Neuronal stem cell (in vitro differentiated cells): ENCODE measurements at places on chromosomes 2 and 18.

- H3K27ac ChIP-seq = no peak overlapping the region
- no peak overlapping the region for H3K4me3 ChIP-seq
- no peak for DNase-seq
- no peaks in the 10 kb centered on the region for H3K27me3 ChIP-seq
- H3K4me1 ChIP-seq = peaks cover under 1% of the 10 kb centered on the region
- H3K36me3 ChIP-seq = no peaks in the 10 kb centered on the region
These were observed 160.8 kb downstream of the COL6A3 start for GRCh38 chr2:237253046-237253702.

- no peaks in the 10 kb centered on the region for H3K27me3 ChIP-seq
- no peak overlapping the region for H3K27ac ChIP-seq
These were observed 54.8 kb upstream of the DOCK10 start for GRCh38 chr2:225097035-225097434.

DNA sequence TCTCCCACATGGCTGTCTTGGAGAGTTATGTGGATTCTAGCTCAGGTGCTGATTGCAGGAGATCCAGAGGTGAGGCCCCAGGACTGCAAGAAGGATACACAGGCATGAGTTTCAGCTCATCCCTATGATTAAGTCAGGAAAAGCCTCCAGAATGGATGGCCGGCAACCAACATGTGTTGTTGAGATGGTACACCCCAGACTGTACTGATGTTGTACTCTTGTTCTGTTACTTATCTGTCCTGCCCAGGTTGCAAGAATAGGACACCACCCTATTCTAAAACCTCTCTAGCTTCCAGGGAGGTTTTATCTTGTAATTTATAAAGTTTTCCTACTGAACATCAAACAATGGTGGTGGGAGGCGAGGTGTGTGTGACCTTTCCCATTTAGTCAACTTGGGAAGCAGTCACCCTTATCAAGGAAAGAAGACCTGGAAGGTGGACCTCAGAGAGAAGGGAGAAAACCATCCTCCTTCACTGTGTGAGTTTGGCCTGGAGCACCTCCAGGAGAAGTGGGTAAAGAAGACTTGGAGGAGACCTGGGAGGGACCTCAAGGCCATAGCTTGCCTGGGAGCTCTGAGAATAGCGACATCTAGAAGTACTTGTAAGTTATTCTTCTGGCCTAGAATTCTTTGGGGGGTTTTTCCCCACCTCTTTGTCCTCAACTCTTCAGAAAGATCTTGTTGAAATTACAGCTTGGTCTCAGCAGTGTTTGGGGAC, 8.6 kb downstream of the FAM124B start:
- H3K36me3 ChIP-seq = no peaks in the 10 kb centered on the region
- no peaks in the 10 kb centered on the region for H3K27me3 ChIP-seq
- no peaks in the 10 kb centered on the region for H3K4me1 ChIP-seq
- H3K4me3 ChIP-seq = no peak overlapping the region

DNA sequence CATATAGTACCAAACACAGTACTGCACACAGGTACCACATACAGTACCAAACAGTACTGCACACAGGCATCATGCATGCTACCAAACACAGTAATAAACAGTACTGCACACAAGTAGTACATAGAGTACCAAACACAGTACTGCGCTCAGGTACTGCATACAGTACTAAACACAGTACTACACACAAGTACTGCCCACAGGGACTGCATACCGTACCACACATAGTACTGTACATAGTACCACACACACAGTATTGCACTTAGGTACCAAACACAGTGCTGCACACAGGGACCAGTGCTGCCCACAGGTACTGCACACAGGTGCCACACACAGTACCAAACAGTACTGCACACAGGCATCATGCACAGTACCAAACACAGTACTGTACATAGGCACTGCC, 74.9 kb downstream of the ZNF236 start:
- no peaks in the 10 kb centered on the region for H3K27me3 ChIP-seq
- no peaks in the 10 kb centered on the region for H3K4me1 ChIP-seq
- DNase-seq = no peak
- no peak overlapping the region for H3K27ac ChIP-seq
- H3K36me3 ChIP-seq = peaks cover 81% of the 10 kb centered on the region

DNA sequence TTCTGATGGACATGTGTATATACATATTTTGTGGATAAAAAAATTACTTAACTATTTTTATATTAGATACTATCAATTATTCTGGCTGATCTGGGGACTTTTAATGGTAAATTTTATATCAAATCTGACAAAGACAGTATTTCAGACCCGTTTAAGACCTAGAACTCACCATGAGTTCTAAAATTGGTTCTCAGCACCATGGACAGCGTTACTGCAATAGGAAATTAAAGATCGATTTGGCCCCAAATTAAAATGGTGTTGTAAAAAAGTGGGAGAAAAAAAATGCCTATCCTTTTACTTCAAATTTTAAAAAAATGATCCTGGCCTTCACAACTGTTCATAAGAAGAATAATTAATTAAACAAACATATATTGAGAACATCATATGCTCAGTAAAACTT, 919 bp upstream of the SCN2A start:
- peak; percentile 38 for DNase-seq
- no peaks in the 10 kb centered on the region for H3K4me1 ChIP-seq
- H3K27ac ChIP-seq = no peak overlapping the region
- peaks cover 4% of the 10 kb centered on the region for H3K27me3 ChIP-seq
- H3K4me3 ChIP-seq = no peak overlapping the region

DNA sequence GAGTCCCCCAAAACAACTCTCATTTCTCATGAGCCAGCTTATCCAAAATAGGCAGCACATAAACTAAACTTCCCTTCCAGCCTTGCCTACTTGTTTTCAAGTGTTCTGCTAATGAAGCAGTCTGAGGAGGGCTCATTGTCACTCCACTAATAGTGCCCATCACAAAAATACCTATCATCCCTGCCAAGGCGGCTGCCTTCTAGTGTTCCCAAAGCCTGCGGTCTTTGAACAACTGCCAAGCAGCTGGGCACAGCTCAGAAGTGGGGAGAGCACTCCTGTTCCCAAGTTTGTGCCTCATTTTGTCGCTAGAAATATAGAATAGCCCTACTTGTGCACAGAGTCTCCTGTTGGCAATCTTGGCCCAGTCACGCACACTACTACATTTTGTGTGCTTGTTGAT, 50.3 kb downstream of the DTNA start:
- no peaks in the 10 kb centered on the region for H3K36me3 ChIP-seq
- no peaks in the 10 kb centered on the region for H3K4me1 ChIP-seq
- no peak for DNase-seq
- H3K27me3 ChIP-seq = no peaks in the 10 kb centered on the region
- no peak overlapping the region for H3K27ac ChIP-seq

DNA sequence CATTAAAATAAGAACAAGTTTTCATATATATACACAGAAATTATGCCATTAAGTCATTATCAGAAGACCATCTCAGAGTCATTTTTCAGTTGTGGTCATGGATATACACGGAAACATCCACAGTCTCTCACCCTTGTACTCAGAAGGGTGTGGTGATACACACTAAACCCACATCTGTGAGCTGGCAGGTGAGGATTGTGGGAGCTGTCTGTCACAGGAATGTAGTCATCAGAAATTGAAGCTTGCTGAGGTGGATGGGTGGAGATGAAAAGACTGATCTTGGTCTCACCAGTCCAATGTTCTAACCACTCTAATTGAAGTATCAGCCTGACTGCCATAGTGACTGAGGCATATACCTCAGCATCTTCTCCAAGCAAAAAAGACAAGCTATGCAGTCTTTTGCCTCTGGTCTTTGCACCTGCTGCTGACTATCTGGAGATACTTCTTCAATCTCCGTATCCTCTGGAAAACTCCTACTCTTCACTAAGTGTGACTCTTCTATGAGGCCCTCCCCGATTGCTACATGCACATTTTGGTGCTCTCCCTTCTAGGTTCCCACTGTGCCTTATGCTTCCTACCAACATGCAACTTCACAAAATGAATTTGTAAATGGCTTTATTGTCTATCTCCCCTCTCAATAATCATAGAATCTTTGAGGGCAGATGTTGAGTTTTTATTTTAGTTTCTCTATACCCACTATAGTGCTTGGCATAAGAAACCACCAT, 232.8 kb downstream of the DYM start:
- no peak for DNase-seq
- H3K27me3 ChIP-seq = no peaks in the 10 kb centered on the region

- H3K27me3 ChIP-seq = no peaks in the 10 kb centered on the region
- no peak overlapping the region for H3K27ac ChIP-seq
These were observed 413.2 kb upstream of the SLC14A2 start for GRCh38 chr18:45202061-45202460.

DNA sequence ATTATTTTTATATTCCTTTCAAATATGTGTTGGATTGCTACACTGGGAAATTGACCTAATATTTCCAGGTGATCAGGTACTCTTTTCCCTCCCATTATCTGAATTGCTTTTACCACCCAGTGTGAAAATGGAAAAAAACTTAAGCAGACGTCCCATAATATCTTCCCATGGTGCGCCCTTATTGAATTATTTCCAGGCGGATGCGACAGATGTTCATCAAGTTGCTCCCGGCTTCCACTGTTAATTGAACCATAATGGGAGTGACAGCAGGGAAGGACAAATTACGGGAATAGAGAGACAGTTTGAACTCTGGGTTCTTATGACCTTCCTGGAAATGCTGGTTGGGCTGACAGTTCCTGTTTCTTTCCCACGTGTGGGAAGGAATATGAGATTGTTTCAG, 93.3 kb downstream of the THSD7B start:
- H3K36me3 ChIP-seq = no peaks in the 10 kb centered on the region
- no peaks in the 10 kb centered on the region for H3K4me1 ChIP-seq
- no peak overlapping the region for H3K4me3 ChIP-seq
- H3K27me3 ChIP-seq = no peaks in the 10 kb centered on the region
- no peak for DNase-seq

DNA sequence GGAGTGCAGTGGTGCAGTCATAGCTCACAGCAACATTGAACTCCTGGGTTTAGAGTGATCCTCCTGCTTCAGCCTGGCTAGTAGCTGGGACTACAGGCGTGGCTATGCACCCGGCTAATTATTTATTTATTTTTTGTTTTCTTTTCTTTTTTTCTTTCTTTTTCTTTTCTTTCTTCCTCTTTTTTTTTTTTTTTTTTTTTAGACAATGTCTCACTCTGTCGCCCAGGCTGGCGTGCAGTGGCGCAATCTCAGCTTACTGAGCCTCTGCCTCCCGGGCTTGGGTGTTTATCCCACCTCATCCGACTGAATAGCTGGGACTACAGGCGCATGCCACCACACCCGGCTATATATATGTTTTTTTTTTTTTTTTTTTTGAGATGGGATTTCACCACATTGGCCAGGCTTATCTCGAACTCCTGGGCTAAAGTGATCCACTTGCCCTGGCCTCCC, 1.4 kb upstream of the ANXA4 start:
- H3K27me3 ChIP-seq = peaks cover 12% of the 10 kb centered on the region
- no peaks in the 10 kb centered on the region for H3K36me3 ChIP-seq
- DNase-seq = no peak
- H3K4me3 ChIP-seq = no peak overlapping the region
- H3K27ac ChIP-seq = no peak overlapping the region

DNA sequence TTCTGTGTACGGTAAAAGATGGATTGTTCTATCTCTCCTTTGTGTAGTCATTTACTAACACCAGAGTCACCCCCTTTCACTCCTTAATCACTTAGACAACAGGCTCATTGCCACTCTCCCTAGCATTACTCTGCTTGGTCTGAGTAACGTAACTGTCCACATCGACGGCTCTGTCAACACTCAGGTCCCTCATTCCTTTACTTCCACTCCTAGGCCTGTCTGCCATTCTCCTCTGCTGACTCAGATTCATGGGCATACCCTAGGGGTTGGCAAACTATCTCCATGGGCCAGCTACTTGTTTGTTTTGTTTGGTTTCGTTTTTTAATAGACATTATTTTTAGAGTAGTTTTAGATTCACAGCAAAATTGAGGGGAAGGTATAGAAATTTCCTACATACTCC, 243.9 kb downstream of the NR4A2 start:
- H3K27me3 ChIP-seq = no peaks in the 10 kb centered on the region
- H3K27ac ChIP-seq = no peak overlapping the region
- no peaks in the 10 kb centered on the region for H3K36me3 ChIP-seq
- no peak overlapping the region for H3K4me3 ChIP-seq

DNA sequence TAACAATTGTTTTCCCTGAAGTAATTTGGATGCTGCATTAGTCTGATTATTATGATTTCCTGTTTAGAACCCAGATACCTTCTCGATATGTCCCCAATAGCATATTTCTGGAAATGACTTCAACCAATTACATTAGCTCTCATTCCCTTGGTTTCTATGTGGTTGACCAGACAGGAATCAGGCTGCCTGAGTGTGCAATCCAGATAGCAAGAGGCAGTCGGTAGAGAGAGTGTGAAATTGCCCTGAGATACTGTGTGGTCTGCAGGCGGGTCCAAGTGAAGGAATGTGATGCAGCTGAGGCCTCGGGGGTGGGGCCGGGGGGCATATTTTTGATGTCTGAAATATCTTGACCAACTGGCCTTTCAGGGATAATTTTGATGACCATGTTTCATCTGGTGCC, 143.9 kb upstream of the ITGA6 start:
- H3K4me1 ChIP-seq = peaks cover 23% of the 10 kb centered on the region
- no peak for DNase-seq
- no peaks in the 10 kb centered on the region for H3K27me3 ChIP-seq
- H3K4me3 ChIP-seq = no peak overlapping the region
- no peak overlapping the region for H3K27ac ChIP-seq

- no peaks in the 10 kb centered on the region for H3K36me3 ChIP-seq
- no peak overlapping the region for H3K4me3 ChIP-seq
- H3K27me3 ChIP-seq = no peaks in the 10 kb centered on the region
These were observed 5.0 kb upstream of the MRPL19 start for GRCh38 chr2:75641587-75641986.

GRCh38 chr2:240460781-240461431, 25.4 kb downstream of the GPC1 start:
- DNase-seq = no peak
- H3K4me3 ChIP-seq = no peak overlapping the region
- peaks cover 32% of the 10 kb centered on the region for H3K36me3 ChIP-seq

- no peaks in the 10 kb centered on the region for H3K27me3 ChIP-seq
- no peaks in the 10 kb centered on the region for H3K4me1 ChIP-seq
- no peaks in the 10 kb centered on the region for H3K36me3 ChIP-seq
- no peak for DNase-seq
- no peak overlapping the region for H3K4me3 ChIP-seq
These were observed 81.1 kb downstream of the SLC66A3 start for GRCh38 chr2:11236335-11236734.
